ENCODE measurements at places on chromosomes 6 and 20.

DNA sequence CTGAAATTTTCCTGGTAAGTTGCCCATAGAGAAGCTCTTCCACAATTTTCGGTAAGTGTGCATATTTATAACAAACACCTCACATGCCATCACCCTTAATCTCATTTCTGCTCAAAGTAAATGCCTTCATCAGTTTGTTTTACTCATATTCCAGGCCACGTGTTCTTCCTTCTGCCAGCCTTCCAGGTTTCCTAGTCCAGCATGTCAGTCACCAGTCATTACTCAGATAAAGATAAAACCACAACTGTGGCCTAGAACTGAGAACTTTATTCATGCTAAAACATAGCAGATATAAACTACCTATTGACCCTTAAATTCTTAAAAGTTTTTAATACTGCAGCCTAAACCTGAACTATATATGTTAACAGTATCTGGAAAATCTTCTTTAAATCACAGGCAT, 149.5 kb upstream of the SLC22A16 start:
- DNase-seq, result no peak

DNA sequence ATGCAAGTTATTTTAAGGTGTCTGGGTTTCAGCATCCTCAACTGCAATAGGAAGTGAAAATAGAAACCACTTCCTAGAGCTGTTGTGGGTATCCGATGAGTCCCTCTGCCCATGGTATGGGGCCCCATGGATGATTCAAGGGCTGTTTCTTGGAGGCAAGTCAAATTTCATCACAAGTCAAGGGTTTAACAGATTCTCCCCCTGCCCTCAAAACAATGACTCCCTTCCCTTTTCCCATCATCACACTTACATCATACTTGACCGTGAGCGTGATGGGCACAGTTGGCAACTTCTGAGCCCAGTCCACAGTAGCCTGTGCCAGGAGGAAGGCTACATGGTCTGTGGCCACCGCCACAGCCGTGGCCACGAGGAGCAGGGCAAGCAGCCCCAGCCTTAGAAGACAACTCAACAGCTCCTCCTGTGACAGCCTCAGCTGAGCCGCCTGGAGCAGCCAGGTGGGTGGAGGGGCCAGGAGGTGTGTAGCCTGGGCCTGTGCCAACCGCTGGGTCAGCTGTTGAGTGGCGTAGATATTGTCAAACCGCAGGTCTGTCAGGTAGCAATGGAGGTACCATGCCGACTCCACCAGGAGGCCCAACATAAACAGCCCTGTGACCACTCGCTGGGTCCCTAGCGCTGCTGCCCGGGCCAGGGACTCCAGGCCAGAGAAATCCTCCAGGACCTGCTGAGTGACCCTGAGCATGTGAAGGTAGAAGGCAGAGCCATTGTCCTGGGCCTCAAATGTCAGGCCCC, 5.2 kb downstream of the OCSTAMP start:
- DNase-seq, result peak; percentile 69

DNA sequence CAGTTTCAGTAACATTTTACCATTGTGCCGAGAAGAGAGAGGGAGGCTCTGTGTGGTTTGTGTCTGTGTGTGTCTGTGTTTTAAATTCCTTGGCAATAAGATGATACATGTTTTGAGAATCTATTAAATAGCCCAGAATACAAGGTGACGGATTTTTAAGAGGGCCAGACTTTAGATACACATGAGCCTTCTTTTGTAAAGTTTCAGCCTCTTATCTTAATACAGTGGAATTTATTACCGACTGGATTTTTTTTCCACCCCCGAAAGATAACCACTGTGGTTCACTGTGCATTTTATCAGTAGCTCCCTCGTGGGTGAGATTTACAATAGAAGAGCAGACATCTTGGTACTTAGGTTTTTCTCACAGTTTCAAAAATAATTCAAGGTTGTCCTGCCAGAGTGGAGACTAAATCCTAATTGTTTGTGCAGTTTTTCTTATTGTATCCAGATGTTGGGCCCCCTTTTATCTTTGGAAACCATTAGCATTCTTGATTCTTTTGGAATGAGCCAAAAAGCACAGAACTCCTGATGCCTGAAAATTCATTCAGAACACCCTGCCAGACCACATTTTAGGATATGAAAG, 49.9 kb downstream of the STK4 start:
- no peak for DNase-seq

GRCh38 chr20:47785311-47785853, at the start of gene SULF2:
SULF2 (minus strand) TSS chr20:47785481; CDS start chr20:47757363, 28,118 bp downstream.
- DNase-seq, result no peak

DNA sequence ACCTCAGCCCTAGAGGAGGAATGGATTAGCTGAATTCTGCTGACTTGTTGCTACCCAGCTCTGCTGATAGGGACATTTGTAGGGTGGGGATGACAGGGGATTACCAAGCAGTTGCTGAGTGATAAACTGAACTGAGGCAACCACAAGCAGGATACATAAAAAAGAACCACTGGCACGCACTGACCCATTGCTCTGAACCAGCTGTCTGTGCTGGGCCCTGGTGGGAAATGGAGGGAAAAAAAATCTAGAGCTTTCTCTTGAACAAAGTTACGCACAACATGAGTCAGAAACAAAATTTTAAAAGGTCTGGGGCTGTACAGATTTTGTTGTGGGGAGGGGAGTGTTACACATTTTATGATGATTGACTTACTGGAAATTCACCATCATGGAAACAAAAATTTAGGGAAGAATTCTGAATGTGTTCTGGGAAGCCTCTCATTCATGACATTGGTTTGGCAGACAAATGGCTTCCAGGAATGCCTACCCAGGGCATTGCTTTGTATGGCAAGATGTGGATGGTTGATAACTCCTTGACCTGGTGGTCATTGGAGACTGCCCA, 37.7 kb downstream of the FOXO3 start:
- DNase-seq, result no peak

GRCh38 chr20:11378252-11378651, 539.4 kb upstream of the BTBD3 start:
- DNase-seq, result no peak

- no peak for DNase-seq
These were observed 114.3 kb upstream of the GGTLC1 start for GRCh38 chr20:24102749-24103333.

GRCh38 chr20:56428881-56429280, 16.8 kb downstream of the CASS4 start:
- DNase-seq, result peak; percentile 53

DNA sequence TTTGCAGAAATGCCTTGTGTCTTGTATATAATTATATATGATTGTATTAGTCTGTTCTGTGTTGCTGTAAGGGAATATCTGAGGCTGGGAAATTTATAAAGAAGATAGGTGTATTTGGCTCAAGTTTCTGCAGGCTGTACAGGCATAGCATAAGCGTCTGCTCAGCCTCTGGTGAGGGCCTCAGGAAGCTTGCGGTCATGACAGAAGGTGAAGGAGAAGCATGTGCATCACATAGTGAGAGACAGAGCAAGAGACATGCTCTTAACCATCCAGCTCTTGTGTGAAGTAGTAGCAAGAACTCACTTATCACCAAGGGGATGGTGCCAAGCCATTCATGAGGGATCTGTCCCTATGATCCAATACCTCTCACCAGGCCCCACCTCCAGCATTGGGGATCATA, 6.5 kb downstream of the DCBLD1 start:
- DNase-seq, result no peak

DNA sequence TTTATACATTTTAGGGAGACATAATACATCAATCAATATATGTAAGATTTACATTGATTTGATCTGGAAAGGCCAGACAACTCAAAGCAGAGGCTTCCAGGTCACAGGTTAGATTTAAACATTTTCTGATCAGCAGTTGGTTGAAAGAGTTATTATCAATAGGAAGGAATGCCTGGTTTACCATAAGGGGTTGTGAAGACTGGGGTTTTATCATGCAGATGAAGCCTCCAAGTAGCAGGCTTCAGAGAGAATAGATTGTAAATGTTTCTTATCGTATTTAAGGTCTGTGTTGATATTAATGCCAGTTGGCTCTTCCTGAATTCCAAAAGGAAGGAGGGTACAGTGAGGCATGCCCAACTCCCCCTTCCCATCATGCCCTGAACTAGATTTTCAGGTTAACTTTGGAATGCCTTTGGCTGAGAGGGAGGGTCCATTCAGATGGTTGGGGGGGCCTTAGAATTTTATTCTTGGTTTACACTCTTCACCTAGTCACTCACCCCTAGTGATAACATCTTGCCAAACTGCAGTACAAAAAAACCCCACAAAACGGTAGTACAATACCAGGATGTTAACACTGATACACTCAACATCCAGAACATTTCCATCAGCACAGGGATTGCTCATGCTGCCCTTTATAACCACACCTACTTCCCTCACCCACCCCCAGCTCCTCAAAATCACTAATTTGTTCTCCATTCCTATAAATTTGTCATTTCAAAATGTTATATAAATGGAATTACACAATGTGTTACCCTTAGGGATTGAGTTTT, 259.6 kb upstream of the PLN start:
- DNase-seq, result no peak

DNA sequence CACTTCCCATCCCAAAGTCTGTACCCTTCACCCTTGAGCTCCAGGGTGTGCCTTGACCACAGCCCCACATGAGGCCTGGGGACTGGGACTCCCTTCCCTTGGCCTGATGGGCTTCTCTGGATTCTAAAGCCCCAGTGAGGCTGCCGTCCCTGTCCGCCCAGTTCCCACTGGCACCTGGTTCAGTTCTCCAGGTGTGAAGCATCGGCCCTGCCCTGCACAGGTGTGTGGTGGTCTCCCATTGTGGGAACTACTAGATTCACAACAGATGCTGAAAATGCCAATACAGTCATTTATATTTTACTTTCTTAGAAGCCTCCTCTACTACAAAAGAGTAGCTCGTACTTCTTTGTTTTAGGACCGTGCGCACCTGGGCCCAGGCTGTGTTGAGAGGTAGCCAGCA, 72.8 kb downstream of the TTLL2 start:
- no peak for DNase-seq

GRCh38 chr6:162056745-162057144, 670.8 kb downstream of the PRKN start:
- DNase-seq, result no peak

DNA sequence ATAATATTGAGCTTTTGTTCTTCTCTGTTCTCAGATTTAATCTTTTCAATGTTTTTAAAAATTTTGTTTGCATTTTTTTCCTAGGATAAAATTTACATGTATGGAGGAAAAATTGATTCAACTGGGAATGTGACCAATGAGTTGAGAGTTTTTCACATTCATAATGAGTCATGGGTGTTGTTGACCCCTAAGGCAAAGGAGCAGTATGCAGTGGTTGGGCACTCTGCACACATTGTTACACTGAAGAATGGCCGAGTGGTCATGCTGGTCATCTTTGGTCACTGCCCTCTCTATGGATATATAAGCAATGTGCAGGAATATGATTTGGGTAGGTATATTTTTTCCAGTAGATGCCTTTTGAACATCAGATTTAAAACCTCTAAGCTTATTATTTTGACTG, 89.8 kb downstream of the ATRN start:
- no peak for DNase-seq

GRCh38 chr6:101783287-101783686, 389.8 kb downstream of the GRIK2 start:
- no peak for DNase-seq

GRCh38 chr20:63425846-63426485, 46.5 kb downstream of the KCNQ2 start:
- no peak for DNase-seq

DNA sequence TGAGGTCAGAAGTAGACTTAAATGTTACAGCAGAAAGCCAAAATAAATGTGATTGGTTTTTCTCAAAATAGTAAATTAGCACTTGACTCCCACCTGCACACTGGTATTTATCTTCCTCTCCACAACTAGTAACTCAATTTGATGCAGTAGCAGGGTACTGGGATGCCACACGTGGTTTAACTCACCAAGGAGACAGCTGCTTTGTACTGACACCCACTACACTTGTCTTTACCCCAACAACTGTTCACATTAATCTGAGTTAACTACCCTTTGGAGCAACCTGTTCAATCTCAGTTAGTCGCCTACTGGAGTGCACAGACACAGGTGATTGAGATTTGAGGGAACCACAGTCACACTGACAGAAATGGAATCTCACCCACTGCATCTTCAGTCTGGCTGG, 242.1 kb downstream of the PRKN start:
- DNase-seq, result no peak
